ENCODE measurements at places on chromosomes 2 and 18.
A peak's percentile ranks its signal among the peaks of the same experiment; 100 is the strongest.

- H3K4me1 ChIP-seq: peaks cover 6% of the 10 kb centered on the region
- DNase-seq: no peak
- no peaks in the 10 kb centered on the region for H3K27me3 ChIP-seq
- H3K4me3 ChIP-seq: no peak overlapping the region
- no peak overlapping the region for H3K27ac ChIP-seq
Measured at GRCh38 chr2:10359246-10359645, 56.5 kb downstream of the HPCAL1 start.

GRCh38 chr2:137837830-137838229 is 126.4 kb upstream of the HNMT start:
- H3K27ac ChIP-seq: no peak overlapping the region
- DNase-seq: no peak
- no peak overlapping the region for H3K4me3 ChIP-seq
- no peaks in the 10 kb centered on the region for H3K36me3 ChIP-seq
- no peaks in the 10 kb centered on the region for H3K27me3 ChIP-seq

GRCh38 chr2:112712903-112713584 is 7.8 kb upstream of the NT5DC4 start:
- no peak overlapping the region for H3K27ac ChIP-seq
- H3K4me1 ChIP-seq: no peaks in the 10 kb centered on the region
- peaks cover 5% of the 10 kb centered on the region for H3K27me3 ChIP-seq
- DNase-seq: no peak

GRCh38 chr2:162106146-162106551 is 32.1 kb upstream of the DPP4 start:
- H3K4me1 ChIP-seq: no peaks in the 10 kb centered on the region
- no peaks in the 10 kb centered on the region for H3K27me3 ChIP-seq
- H3K36me3 ChIP-seq: no peaks in the 10 kb centered on the region
- H3K4me3 ChIP-seq: no peak overlapping the region
- no peak for DNase-seq
- H3K27ac ChIP-seq: no peak overlapping the region

GRCh38 chr2:164714471-164714870 is 93.2 kb upstream of the GRB14 start:
- no peak overlapping the region for H3K27ac ChIP-seq
- no peak overlapping the region for H3K4me3 ChIP-seq

DNA sequence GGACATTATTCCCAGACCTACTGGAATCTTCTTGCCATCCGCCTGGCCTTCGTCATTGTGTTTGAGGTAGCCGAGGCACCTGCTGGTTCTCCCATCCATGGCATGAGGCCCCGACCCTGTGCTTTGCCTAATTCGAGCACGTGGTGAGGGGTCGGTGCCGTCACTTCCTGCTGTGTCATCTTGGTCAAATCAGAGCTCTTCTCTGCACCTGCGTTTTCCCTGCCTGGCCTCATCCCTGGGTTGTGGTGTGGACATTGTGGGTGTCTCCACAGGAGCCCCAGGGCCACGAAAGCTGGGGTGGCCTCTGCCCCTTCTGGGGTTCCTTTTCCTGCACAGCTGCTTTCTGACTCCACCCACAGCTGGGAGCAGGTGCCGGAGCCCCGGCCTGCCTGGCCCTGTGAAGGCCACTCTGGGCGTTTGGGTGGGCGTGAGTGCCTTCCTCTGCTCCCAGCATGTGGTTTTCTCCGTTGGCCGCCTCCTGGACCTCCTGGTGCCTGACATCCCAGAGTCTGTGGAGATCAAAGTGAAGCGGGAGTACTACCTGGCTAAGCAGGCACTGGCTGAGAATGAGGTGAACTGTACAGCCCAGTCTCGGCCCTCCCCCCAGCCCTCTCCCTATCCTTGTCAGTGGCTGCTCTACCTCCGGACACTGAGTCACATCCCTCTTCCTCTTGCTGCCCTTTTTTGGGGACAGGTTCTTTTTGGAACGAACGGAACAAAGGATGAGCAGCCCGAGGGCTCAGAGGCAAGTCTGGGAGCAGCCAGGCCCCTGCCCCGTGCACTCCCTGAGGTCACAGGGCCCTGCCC is 34.9 kb downstream of the ANO7 start:
- no peak for DNase-seq
- no peaks in the 10 kb centered on the region for H3K27me3 ChIP-seq
- H3K4me1 ChIP-seq: peaks cover 14% of the 10 kb centered on the region
- H3K27ac ChIP-seq: no peak overlapping the region
- H3K4me3 ChIP-seq: no peak overlapping the region

DNA sequence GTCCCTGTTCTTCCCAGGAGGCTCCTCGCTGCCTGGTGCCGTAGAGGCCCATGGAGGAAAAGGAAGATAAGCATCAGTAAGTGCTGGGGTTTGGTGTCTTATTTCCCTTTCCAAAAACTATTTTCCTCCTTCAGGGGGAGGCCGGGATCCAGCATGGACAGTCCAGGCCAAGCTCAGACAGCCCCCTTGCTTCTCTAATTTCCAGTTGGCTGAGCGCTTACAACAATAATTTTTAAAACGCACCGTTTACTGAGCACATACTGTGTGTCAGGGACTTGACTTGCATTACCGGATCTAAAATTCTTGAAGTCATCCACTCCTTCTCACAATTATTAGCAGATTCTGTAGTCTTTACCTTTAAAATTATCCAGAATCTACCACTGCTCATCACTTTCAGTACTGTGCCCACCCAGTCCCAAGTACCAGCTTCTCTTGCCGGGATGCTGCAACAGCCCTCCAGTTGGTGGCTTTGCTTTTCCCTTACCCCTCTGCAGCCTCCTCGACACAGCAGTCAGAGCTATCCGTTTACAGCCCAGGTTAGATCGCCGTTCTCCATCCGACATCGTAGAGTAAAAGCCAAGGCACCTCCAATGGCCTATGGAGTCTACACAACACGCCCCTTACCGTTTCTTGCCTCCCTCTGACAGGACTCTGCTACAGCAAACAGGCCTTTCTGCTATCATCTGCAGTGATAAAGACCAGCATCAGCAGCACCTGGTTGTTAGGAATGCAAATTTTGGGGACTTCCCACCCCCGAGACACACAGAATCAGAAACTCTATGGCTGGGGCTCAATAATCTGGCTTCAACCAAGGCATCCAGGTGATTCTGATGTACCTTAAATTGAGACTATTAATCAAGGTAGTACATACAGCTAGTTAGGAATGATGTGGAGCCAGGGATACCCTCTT is 75.2 kb upstream of the TSPYL6 start:
- H3K27ac ChIP-seq: peak overlapping the region; percentile 84
- peaks cover 18% of the 10 kb centered on the region for H3K4me1 ChIP-seq
- H3K4me3 ChIP-seq: peak overlapping the region; percentile 60
- DNase-seq: peak; percentile 66
- no peaks in the 10 kb centered on the region for H3K27me3 ChIP-seq

- no peaks in the 10 kb centered on the region for H3K36me3 ChIP-seq
- H3K27me3 ChIP-seq: no peaks in the 10 kb centered on the region
- peak overlapping the region; percentile 79 for H3K27ac ChIP-seq
- peak overlapping the region; percentile 72 for H3K4me3 ChIP-seq
- DNase-seq: no peak
- H3K4me1 ChIP-seq: peaks cover 23% of the 10 kb centered on the region
Measured at GRCh38 chr2:17879913-17880274, 1.4 kb downstream of the KCNS3 start.

DNA sequence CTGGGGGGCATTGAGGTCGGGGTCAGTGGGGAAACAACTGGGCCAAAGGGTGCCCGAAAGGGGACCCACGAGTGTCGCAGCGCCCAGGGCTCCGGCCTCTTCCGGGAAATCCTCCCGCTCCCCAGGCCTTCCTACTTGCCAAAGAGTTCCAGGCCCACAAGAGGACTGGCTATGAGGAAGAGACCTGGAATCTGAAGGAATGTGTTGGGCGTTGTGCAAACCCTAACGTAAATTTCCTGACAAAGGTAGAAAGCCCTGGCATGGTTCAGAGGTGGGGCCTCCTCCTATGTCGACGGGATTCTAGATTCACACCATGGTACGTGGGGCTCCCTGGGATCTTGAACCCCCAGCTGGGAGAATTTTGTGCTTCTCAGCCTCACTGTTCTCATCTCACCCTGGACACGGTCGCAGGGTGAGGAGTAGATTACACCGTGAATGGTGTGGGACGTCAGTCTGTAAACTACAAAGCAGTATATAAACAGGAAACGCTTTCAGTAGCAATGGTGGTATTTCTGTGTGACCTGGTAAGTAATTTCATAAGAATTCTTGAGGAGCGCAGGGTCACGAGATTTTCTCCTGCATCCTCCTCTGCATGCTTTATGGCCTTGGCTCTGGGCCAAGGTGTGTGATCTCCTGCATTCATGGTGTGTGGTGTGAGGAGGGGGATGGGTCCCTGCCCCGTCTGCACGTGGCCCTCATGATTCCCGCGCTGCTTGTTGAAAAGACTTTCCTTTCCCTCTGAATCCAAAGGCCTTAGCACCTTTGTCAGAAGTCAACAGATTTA is 868 bp downstream of the HSBP1L1 start:
- H3K4me3 ChIP-seq: peak overlapping the region; percentile 62
- peak overlapping the region; percentile 73 for H3K27ac ChIP-seq
- peaks cover 18% of the 10 kb centered on the region for H3K4me1 ChIP-seq

DNA sequence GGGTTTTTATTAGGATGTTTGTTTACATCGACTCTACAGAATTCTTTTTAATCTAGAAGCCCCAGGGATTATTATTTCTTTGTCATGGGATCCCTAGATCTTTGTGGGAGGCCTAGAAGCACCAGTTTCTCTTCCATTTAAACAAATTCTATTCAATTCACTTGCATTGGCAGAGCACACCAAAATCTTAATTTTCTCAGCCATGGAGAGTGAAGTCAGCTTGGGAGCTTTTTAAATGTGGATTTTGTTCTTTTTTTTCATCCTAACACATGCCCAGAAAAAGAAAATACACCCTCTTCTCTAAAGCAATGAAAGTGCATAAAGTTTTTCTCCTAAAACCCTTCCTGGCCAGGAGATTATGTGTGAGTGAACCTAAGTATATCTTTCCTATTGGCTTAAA is 38.5 kb downstream of the CDCA7 start:
- no peaks in the 10 kb centered on the region for H3K4me1 ChIP-seq
- H3K27me3 ChIP-seq: no peaks in the 10 kb centered on the region
- H3K4me3 ChIP-seq: no peak overlapping the region
- no peak for DNase-seq
- H3K27ac ChIP-seq: no peak overlapping the region

- H3K4me3 ChIP-seq: no peak overlapping the region
- H3K27me3 ChIP-seq: no peaks in the 10 kb centered on the region
- H3K4me1 ChIP-seq: no peaks in the 10 kb centered on the region
- H3K36me3 ChIP-seq: no peaks in the 10 kb centered on the region
- DNase-seq: no peak
Measured at GRCh38 chr18:54616220-54616848, 25.3 kb downstream of the DYNAP start.

DNA sequence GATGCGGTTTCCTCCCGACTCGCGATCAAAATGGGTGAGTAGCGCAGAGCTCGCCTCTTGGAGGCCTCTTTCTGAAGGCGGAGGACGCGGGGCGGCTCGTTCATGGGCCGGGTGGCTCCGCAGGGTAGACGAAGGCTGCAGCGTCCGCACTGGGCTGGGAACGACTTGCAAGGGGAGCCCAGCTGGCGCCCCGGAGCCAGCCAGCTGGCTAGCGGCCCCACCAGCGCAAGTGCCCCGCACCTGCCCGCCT is 328 bp upstream of the PASK start:
- H3K4me3 ChIP-seq: peak overlapping the region; percentile 98
- peak overlapping the region; percentile 87 for H3K27ac ChIP-seq
- H3K4me1 ChIP-seq: no peaks in the 10 kb centered on the region
- no peaks in the 10 kb centered on the region for H3K36me3 ChIP-seq
- no peaks in the 10 kb centered on the region for H3K27me3 ChIP-seq

- no peak overlapping the region for H3K27ac ChIP-seq
- DNase-seq: no peak
Measured at GRCh38 chr2:5020116-5020875, 671.9 kb upstream of the SOX11 start.

DNA sequence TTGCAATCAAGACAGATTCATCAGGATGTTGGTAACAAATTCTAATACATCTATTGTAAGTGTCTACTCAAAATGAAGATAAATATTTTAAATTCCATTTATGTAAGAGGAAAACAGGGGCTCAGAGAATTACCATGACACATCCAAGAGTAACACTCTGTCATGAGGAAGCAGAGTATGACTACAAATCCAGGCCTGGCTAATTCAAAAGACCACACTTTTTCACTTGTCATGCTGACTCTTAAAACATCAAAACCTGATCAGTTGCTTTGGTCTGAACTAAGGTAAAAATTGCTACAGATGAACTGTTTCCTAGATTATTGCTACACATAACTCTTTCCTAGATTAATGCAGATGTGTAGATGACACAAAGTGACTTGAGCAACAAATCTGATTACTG is 880.6 kb downstream of the TSN start:
- no peak for DNase-seq
- no peaks in the 10 kb centered on the region for H3K4me1 ChIP-seq
- H3K4me3 ChIP-seq: no peak overlapping the region
- no peaks in the 10 kb centered on the region for H3K27me3 ChIP-seq
- no peak overlapping the region for H3K27ac ChIP-seq
- no peaks in the 10 kb centered on the region for H3K36me3 ChIP-seq

DNA sequence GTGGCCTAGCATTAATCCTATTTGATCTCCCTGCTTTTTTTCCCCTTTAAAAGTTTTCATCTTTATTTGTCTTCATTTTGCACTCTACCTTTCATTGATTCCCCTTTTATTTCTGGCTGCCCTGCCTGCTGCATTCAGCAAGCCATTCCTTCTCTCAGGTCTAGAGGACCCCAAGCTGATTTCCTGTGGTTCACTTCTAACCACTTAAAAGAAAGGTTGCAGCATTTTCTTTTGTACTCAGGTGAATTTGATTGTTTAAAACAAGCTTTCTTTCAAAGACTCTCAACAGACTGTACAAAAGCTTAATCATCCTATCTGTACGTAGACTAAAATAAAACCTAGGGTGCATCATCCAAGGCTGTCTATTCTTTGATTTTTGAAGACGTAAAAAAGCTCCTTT is 160.3 kb downstream of the CSRNP3 start:
- no peak overlapping the region for H3K4me3 ChIP-seq
- DNase-seq: no peak
- no peaks in the 10 kb centered on the region for H3K36me3 ChIP-seq
- H3K27ac ChIP-seq: no peak overlapping the region

- no peak for DNase-seq
- no peaks in the 10 kb centered on the region for H3K27me3 ChIP-seq
- no peak overlapping the region for H3K27ac ChIP-seq
- H3K36me3 ChIP-seq: no peaks in the 10 kb centered on the region
Measured at GRCh38 chr2:38709567-38710194, 41.5 kb downstream of the SRSF7 start.

GRCh38 chr2:20147351-20147750 is 77.6 kb downstream of the SDC1 start:
- H3K27me3 ChIP-seq: no peaks in the 10 kb centered on the region
- H3K4me3 ChIP-seq: no peak overlapping the region
- no peaks in the 10 kb centered on the region for H3K4me1 ChIP-seq
- no peak for DNase-seq
